Activated CD4-positive, alpha-beta T cell treated with anti-CD3 and anti-CD28 coated beads, Interleukin-2, amount 50 U/mL, for 48 hours (primary cell): ENCODE measurements at places on chromosomes 7 and 10.

DNA sequence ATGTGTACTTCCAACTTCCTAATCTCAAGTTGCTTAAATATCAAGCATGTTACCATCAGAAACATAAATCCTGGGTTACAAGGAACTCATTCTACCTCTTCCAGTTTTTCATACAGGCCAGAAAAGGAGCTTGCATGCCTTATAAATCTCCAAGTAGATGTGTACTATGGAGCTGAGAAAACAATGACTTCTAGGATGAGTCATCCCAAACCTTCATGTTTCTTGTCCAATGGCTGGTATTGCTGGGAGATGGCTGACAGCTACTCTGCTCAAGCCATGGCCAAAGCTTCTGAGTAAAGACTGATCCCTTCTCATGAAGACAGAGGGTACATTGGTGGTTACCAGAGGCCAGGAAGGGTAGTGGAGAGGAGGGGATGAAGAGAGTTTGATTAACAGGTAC, 8.6 kb downstream of the RAPGEF5 start:
- no peak for DNase-seq

DNA sequence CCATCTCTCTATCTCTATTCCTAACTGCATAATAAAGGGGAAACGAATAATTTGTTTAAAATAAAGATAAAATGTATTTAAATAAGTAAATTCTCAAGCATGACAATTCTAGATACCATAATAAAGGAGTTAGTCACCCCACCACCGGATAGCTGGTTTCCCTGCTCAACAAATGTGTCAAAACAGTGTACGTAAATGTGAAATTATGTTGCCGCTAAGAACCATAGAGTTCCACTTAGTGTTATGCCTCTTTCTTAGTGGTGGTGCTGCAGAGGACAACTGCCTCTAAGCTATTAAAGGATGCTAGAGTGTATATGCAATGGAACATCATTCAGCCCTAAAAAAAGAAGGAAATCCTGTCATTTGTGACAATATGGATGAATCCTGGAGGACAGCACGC, 42.4 kb downstream of the SMKR1 start:
- DNase-seq = no peak

DNA sequence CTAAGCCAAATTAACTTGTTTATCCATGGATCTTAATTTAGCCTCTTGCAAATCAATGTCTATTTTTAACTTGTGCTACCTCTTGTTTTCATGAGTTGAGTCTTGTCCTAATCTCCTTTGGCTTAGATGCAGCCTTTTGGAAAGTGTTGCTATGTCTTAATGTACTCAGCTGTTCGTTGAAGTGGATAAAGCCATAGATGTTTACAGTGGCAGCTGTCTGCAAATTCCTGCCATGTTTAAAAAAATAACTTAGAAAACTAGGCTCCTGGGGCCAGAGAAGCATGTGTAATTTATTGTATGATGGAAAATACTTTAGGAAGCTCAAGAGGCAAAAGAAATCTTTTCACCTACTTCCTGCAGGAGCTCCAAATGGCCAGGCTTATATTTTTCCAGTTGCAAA, 253.1 kb upstream of the RHOBTB1 start:
- DNase-seq = no peak

DNA sequence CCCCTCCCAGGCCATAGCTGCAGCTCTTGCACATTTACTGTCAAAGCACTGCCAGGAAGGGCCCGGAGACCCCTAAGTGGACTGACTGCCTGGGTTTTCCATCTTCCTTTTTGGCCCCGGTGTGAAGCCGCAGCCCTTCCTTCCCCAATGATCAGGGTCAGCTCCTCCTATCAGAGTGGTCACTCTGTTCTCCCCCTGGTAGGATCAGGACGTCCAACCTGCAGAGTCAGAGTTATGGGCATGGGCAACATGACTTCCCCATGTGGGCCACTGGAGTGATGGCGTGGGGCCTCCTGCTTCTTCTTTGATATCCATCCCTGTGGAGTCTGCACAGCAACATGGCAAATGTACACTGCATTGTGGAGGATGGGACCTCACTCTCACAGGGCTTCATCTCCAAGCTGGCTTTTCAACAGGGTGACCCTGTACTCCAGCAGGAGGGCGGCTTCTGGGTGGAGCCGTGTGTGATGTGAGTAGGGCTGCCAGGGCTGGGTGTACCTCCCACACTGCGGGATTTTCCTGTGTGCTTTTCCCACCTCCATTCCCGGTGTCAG, 6.4 kb upstream of the RAMP3 start:
- no peak for DNase-seq

DNA sequence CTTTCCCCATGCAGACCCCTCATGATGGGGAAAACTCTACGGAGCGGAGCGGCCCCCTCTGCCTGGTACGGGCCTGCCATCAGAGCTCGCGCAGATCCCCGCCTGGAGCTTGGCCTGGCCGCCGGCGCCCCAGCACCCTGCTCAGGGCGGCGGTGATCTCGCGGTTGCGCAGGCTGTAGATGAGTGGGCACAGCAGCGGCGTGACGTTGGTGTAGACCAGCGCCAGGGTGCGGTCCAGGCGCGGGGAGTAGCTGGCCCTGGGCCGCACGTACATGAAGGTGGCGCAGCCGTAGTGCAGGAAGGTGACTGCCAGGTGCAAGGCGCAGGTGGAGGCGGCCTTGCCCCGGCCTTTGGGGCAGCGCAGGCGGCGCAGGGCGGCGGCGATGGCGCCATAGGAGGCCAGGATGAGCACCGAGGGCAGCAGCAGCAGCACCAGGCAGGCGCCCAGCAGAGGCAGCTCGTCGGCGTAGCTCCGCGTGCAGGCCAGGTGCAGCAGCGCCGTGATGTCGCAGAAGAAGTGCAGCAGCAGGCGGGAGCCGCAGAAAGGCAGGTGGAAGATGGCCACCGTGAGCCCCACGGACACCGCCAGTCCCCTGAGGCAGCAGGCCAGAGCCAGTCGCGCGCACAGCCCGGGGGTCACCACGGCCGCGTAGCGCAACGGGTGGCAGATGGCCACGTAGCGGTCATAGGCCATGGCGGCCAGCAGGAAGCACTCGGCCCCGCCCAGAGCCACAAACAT, 33.4 kb downstream of the TAS2R41 start:
- DNase-seq = no peak

DNA sequence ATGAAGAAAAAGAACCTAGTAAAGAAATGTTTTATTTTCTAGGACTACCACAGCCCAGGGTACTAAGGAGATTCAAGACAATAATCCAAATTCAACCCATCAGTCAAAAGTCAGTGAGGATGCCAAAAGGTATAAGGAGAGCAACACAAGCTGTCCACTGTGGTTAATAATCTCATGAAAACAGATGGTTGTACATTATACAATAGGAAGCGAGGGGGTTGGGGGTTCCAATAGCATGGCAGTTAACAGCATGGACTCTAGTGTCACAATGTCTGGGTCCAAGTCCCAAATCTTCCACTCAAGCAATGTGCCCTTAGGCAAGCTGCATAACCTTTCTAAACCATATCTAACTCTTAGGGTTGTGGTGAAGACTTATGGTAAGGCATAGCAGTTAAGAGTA, 35.1 kb downstream of the BRAF start:
- DNase-seq = no peak

- no peak for DNase-seq
These were observed 728.8 kb downstream of the TYW1 start for GRCh38 chr7:67725423-67725822.

DNA sequence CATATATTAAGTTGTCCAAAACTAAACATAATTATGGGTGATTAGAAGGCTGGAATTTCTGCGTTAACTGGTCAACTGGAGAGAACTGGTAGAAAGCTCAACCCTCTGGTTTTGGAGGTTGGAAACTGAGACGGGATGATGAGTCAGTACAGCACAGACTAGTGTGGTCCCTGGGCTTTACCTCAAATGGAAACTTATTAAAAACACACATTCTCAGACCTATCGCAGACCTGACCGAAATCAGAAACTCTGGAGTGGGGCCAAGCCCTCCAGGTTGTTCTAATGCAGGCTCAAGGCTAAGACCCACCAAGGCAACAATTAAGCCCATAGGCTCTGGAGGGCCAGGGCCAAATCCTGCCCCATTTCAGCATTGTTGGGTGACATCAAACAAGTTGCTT, 136.9 kb downstream of the KCNMA1 start:
- DNase-seq = peak; percentile 5

- DNase-seq = peak; percentile 62
These were observed 33.8 kb downstream of the SPAG6 start for GRCh38 chr10:22379059-22379458.

- DNase-seq = no peak
These were observed 75.1 kb downstream of the OAT start for GRCh38 chr10:124343351-124344265.
